ENCODE measurements at places on chromosomes 3 and 15. TPM values are rescaled to one million over a fixed set of nuclear protein-coding genes. Genes with fewer than 3 reads are reported as not detected.

PCBP4 gene
- 31.7 TPM for total RNA-seq

DNA sequence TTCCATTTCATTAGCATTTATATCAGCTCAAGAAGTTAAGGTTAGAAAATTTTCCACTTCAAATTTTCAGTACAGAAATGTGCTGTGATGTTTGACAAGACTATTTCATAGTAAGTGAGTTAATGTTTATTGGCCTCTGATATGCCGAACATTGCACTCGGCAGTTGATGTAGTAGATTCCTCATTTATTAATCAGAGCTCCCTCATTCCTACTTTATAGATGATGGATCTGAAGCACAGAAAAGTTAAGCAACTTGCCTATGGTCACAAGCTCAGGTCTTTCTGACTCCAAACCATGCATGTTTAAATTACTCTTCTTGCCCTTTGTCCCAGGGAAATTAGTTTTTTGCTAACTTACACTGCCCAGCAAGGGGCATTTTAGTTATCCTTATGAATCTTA is 92.0 kb downstream of the ATG7 start:
- DNase-seq = no peak

ARL14 gene
- 0.31 TPM for total RNA-seq

GRCh38 chr3:58249358-58250092 is 11.9 kb downstream of the ABHD6 start:
- DNase-seq = peak; percentile 49

Data from kidney (tissue), 22 donors.